Mesenteric fat pad (tissue), 1 donor: ENCODE measurements at places on chromosomes 5 and 9. TPM values are rescaled to one million over a fixed set of nuclear protein-coding genes. Genes with fewer than 3 reads are reported as not detected.

The EIF4EBP3 gene
- total RNA-seq: 22.5 TPM

The AKNA gene
- total RNA-seq: 44.9 TPM

The CATSPER3 gene
- 0.61 TPM for total RNA-seq

The SLC46A2 gene
- 0.35 TPM for total RNA-seq

The FAXDC2 gene
- 13.2 TPM for total RNA-seq

- no peak for DNase-seq
These were observed 60.2 kb downstream of the PARP8 start for GRCh38 chr5:50726475-50727148.

- no peak for DNase-seq
These were observed 350.4 kb downstream of the PDE4D start for GRCh38 chr5:59542851-59543820.

- DNase-seq: no peak
These were observed 132.5 kb upstream of the FBXL7 start for GRCh38 chr5:15367489-15367888.

- no peak for DNase-seq
These were observed 64.9 kb downstream of the PTTG1 start for GRCh38 chr5:160486573-160486972.
